ENCODE measurements at places on chromosomes 16 and 17.

- DNase-seq = peak; percentile 82
Measured at GRCh38 chr16:16092925-16093627, 130.2 kb downstream of the ABCC6 start.

- no peak for DNase-seq
Measured at GRCh38 chr16:13909872-13910303, 10.1 kb upstream of the ERCC4 start.

GRCh38 chr16:50202926-50203624 is 50.0 kb downstream of the TENT4B start:
- no peak for DNase-seq

- no peak for DNase-seq
Measured at GRCh38 chr16:85525420-85526184, 87.5 kb upstream of the GSE1 start.

DNA sequence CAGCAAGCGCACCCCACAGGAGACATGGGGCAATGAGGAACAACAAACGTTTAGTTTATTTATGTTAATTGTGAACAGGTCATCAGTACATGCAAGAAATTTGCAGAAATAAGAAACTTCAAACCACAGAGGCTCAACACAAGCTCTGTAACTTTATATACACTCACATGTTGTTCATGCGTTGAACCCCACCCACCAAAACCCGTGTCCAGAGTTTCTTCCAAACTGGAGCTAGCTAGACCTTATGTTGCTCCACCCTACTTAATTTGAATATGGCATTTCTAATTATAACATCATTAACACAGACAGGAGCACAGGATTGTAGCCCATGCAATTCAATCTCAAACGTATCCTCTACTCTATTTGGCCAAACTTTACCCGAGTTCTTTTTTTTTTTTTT is 192.1 kb downstream of the ZNF18 start:
- DNase-seq = no peak

- no peak for DNase-seq
Measured at GRCh38 chr16:75318737-75319136, 67.3 kb upstream of the BCAR1 start.

DNA sequence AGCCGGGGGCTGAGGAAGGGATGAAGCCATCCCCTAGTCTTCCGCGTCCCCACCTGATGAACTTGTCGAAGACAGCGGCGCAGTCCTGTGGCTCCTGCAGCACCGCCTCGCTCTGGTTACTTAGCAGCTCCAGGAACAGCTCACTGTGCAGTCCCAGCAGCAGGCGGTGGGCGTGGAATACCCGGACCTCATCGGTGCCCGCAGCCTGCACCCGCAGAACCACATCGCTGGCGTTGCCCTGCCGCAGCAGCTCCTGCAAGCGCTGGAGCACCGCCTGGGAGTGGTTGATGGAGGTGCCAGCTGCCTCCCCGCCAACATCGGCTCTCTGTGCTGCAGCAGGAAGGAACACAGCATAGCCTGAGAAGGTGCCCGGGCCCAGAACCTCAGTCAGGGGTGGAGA is 1.8 kb downstream of the BTBD17 start:
- DNase-seq = no peak

DNA sequence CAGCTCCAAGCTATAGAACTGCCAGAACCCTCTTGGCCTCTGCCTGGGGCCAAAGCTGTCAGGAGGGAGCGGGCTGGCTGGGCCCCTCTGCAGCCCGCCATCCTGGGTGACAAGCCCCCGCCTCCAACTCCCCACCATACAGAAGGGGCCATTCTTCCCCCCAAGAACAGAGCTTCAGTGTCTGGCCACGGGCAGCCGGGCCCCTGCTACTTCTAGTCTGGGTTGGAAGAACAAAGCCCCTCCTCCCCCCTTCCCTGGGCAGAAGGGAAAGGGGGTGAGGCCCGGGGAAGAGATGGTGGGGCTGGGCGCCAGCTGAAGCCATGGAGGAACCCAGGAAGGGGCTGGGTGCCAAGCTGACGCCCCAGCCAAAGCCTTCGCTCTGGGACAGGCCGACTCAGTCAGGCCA is 9.0 kb downstream of the NAT9 start:
- no peak for DNase-seq

- no peak for DNase-seq
Measured at GRCh38 chr16:79100447-79100846, 500.1 kb downstream of the MAF start.

DNA sequence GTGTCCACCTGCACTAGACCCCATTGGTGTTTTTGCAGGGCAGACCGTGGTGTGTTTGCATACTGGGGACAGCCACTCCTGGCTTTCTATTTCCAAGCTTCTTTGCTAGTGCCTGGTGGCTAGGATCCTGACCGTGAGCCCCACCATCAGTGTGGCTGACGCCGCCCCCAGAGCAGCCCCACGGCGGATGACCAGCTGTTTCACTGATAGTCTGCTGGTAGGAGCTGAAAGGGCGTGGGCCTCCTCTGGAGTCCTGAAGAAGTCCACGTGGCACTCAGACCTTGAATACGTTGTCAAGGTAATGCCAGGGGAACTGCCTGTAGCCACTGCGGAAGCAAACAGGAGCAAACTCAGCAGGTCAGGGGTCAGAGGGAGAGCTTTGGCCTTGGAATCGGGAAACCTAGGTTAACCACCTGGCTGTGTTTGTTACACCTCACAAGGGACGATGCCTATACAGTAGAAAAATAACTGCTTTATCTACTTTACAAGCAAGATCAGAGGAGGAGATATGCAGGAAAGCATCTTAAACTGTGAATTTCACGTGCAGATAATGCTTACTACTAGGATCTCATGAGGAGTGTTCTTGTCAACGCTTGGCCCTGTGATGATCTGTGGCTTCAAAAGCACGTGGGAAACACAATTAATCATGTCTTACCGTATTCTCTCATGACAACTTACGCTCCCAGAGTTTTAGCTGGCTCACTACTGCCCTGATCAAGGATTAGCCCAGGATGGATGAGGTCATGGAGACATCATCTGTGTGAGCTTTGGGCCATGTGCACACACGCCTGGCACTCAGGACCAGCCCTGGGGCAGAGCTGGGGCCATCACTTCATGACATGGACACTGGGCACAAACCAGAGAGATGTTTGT is 30.3 kb downstream of the ALDH3A2 start:
- no peak for DNase-seq

- peak; percentile 64 for DNase-seq
Measured at GRCh38 chr17:51144266-51145022, 8.9 kb upstream of the NME1 start.

DNA sequence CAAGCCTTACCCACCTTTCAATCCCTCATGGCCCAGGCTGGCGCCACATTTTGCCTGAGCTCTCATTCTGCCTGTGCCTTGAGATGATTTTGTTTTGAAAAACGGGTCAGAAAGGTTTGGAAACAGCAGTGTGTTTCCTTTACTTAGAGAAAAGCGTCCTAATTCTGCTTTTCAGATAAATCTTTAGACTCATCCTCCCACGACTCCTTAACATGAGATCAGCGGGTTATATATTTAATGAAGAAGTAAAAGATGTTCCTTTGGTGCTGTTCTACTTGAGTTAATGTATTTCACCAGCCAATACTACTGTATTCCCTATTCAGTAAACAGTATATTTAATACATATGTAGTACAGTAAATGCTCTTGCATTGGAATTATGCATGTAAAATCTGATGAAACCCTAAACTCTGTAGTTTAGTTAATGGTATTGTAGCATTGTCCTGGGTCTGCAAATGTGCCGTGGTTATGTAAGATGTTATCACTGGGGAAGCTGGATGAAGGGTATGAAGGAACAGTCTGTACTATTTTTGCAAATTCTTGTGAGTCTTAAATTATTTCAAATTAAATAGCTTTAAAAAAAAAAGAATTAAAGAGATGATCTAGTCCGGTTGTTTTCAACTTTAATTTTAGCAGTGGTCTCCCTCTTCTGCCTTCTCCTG is 199.4 kb upstream of the CACNG5 start:
- no peak for DNase-seq

- DNase-seq = peak; percentile 98
Measured at GRCh38 chr17:60135151-60135950, 14.4 kb upstream of the CA4 start.

All from NCI-H2081 (cell line).